ENCODE measurements at places on chromosomes 2 and 18.

DNA sequence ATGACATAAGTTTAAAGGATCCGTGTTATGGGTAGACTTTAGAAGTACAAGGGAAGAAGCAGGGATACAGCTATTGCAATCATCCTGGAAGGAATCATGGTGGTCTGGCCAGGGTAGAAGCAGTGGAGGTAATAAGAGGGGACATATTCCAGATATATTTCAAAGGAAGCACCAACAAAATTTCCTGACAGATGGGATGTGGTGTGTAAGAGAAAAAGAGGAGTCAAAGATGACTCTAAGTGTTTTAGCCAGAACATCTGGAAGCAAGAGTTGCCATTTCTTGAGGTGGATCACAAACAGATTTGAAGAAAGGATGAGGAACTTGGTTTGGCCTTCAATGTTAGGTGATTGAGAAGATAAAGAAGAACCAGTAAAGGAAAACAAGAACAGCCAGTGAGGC, 133.1 kb upstream of the CTAGE1 start:
- DNase-seq = no peak

DNA sequence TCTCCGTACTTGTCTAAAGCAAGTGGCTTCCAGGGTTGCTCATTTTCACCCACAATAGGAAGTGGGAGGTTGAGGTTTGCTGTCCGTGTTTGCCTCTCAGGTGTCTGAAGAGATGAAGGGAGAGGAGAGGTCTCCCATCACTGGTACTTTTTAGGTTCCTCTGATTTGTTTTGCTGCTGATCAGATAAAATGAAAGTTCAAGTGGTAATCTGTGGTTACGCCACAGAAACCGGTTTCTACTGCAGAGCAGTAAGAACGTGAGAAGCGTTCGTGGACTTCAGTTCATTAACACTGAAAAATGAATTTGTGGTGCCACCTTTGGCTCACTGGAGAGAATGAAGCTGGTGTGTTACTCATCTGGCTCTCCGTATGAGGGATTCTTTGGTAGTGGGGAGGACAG, 118.2 kb downstream of the GBX2 start:
- DNase-seq = no peak

DNA sequence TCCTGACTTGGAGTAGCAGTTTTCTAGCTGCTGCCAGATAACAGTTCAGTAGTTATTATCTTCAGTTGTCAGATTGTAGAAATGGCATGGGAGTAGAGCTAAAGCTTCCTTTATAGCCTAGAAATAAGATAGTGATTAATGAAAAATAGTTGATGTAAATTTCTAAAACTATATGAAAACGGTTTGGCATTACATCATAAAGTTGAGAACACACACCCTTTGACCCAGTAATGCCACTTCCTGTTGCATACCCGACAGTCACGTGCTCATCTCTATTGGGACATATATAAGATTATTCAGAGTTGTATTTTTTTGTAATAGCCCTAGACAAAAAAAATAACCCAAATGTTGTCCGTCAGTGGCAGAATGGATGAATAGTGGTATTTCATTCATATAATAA, 39.4 kb upstream of the ASB1 start:
- DNase-seq = no peak

DNA sequence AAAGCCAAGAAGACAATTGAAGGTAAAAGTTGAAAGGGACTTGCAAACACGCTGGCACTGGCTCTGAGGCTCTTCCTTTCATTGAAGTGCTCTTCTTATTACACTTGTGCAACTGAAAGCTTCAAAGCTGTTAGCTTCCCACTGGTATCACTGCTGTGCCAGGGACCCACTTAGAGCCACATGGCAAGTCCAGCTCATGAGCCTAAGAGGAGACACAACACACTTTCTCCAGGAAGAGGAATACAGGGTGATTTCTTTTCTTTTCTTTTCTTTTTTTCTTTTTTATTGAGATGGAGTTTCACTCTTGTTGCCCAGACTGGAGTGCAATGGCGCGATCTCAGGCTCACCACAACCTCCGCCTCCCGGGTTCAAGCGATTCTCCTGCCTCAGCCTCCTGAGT, 218.2 kb downstream of the ATAD2B start:
- DNase-seq = no peak

GRCh38 chr2:186036862-186037449, 298.4 kb downstream of the FSIP2 start:
- no peak for DNase-seq

DNA sequence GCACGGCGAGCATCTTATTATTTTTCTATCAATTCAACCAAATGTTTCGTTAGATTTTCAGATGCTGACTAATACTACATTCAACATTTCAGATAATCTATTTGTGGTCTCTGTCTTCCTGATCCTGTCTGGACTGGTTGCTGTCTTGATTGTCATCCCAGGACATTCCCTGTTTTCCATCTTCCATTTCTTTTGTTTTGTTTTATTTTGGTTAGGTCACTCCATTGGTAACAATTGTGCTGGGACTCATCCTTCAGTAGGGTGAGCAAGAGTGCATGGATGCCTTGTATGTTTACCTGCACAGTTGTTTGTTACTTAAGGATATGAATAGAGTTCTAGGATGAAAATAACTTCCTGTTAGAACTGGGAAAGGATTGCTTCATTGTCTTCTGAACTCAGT, 55.9 kb upstream of the ACYP2 start:
- no peak for DNase-seq

- no peak for DNase-seq
These were observed 15.7 kb upstream of the AMMECR1L start for GRCh38 chr2:127901339-127902056.

GRCh38 chr2:182717416-182717815, 1.4 kb downstream of the DNAJC10 start:
- no peak for DNase-seq

GRCh38 chr2:1862608-1863280, 118.4 kb upstream of the PXDN start:
- DNase-seq = no peak

- no peak for DNase-seq
These were observed 86.1 kb upstream of the UPP2 start for GRCh38 chr2:158015428-158016076.

- no peak for DNase-seq
These were observed 167.9 kb downstream of the NCKAP5 start for GRCh38 chr2:133400411-133400810.

DNA sequence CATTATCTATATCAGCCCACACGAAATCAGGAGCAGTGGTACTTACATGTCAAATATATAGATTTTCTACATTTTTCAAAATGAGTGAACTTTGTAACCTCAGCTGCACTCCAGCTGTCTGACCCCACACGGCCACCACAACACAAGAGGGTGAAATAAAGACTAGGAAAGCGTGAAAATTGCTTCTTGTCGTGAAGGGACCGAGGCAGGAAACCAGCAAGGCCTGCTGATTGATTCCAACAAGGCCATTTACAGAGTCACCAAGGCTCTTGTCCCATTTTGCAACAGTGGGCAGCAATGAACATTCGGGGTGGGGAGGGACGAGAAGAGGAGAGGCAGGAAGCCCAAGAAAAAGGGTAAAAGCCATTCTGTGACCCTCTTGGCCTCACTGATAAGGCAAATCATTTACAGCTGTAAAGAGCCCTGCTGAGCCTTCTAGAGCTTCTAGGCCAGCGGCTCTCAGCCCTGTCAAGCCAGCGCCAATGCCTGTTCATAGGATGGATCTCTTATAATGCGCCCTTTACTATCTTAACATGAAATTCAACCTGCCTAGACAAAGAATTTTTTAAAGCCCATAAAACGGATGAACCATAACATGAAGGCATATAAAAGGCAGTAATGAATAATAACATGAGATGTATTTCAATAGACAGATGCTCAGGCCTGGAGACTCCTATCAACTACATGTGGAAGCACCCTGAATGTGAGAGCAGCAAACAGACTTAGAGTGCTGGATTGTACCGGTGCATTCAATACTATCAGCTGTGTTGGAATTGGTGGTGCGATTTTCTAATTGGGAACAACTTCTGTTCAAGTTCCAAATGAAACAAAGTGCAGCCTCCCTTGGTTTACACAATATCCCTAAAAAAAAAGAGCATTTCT, 269.0 kb downstream of the CDCA7 start:
- DNase-seq = no peak

Data from NCI-H510A (cell line).